Activated T-helper 1 cell treated with anti-CD3 and anti-CD28 coated beads, Interleukin-2, amount 50 U/mL, for 16 hours (primary cell): ENCODE measurements at places on chromosomes 2 and 18.

DNA sequence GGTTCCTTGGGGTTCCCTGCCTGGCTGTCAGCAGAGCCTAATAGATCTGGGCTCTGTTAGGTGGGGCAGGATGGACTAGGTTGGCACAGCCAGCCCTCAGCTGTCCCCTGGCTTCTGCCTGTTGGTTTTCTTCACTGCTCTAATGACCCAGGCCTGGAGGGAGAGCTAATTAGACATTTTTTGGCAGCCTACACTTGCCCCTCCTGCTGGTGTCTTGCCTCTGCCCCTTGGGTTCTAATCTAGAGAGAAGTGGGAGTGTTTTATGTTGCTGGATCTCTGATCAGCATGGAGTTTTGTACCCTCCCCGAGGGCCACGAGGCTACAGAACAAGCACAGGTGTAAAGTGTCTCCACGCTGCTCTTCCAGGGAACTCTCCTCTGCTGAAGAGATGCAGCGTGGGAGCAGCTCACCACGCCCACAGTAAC is 199.4 kb upstream of the RASGRP3 start:
- no peak for DNase-seq

DNA sequence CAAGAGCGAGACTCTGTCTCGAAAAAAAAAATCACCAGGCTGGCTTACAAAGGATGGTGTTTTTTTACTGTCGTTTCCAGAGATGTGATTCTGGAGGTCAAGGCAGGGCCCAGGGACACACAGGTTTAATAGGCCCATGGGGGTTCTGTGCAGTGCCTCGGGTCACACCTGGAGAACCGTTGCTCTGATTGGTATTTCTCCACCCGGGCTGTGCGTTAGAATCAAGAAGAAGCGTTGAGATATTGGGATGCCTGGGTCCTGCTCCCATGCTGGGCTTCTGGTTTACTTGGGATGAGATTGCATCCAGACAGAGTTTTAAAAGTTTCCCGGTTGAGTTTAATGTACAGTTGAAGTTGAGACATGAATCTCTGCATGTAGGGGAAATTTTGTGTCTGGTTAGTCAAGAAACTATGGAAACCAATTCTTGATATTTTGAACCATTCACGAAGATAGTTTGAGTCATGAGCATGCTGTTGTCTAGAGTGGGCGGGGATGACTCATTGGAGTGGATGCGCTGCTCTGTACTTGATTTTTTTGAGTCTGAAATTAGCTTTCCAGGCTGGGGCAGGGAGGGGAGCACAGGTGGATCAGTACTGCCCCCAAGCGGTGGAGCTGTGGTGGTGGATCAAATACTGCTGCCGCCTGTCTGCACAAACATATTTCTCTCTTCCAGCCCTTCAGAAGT is 50.1 kb downstream of the GREB1 start:
- no peak for DNase-seq

- no peak for DNase-seq
These were observed 172.0 kb upstream of the SIX3 start for GRCh38 chr2:44769349-44770011.

DNA sequence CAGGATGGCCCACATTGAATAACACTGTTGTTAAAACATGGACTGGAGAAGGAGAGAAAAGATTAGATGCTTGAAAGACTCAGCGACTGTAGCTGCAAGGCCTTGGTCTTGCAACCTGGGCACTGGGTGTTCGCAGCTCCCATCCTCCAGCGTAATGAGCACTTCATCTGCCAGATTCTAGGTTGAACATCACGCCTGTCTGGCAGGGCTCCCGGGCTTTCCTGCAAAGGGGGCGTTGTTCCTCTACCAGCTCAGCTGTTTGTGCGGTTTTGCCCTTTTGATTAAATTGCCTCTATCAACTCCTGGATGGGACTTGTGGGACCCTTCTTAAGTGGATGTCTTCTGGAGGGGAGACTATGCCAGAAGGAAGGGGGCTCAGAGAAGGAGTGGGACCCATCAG is 215.4 kb downstream of the KLHL29 start:
- DNase-seq = no peak

DNA sequence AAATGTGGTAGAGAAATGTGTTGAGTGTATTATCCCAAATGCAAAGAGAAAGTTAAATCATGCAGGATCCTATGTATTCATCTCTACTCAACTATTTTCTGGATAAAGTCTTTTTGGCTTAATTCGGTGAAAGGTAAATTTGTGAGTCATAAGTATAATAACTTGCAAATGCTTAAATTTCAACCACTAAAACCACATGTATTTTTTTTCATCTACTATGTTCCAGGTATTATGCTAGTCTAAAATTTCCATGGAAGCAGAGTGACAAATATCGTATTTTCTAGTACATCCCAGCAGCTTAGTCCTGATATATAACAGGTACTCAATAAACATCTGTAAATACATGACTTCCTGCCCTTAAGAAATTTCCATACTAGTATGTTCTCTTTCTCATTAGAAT is 6.2 kb downstream of the ALS2 start:
- no peak for DNase-seq

- DNase-seq = no peak
These were observed 697.4 kb downstream of the CBLN2 start for GRCh38 chr18:71846716-71847115.

DNA sequence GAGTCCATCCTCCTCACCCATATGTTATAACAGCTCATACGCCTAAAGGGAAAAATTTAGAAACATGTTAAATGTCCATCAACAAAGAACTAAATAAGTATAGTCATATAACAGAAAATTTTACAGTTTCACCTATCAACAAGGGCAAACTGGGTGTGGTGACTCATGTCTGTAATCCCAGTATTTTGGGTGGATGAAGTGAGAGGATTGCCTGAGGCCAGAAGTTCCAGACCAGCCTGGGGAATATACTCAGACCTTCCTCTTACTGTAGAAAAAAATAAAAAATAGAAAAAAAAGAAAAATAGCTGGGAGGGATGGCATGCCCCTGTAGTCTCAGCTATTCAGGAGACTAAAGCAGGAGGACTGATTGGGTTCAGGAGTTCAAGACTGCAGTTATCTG is 48.3 kb upstream of the GULP1 start:
- DNase-seq = no peak

DNA sequence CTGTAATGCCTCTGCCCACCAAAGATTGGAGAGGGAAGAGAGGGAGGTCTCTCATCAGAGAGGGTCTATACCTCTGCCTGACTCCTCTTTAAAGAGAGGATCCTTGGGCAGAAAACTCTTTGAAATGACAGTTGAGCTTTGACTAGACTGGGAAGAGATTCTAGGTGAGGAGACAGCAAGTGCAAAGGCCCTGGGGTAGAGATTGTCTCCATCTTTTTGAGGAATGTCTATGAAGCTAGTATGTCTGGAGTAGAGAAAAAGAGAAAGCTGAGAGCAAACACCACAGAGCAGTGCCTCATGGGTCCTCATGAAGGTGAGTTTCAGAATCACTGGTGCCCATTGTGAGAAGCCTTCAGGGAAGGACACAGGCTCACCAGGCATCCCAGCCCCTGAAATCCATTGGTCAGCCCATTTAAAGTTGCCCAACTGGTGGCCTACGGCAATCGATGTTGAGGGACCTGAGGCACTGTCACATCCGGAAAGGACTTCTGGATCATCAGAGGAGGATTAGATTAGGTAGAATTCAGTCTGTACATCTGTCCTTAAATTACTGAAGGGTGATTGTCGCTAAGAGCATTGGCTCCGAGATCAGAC is 31.5 kb downstream of the LBH start:
- DNase-seq = no peak

DNA sequence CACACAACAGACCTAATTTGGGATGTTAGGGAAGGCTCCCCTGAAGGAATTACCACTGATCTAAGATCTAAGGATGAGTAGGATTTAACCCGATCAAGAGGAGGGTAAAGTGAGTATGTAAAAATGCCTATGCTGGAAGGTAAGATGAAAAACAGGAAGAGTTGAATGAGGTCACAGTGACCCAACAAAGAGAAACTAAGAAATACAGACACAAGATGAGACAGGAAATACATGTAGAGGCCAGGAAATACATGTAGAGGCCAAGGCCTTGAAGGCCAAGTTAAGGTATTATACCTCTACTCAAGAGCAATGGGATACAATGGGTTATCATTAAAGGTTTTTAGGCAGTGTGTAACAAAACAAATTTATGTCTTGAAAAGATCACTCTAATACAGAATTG is 131.6 kb upstream of the TANK start:
- DNase-seq = no peak

GRCh38 chr2:43676322-43677050 is at the start of gene C1GALT1C1L:
C1GALT1C1L (minus strand) TSS chr2:43676429; CDS start chr2:43676322, 107 bp downstream.
- DNase-seq = peak; percentile 1

- no peak for DNase-seq
These were observed 257.6 kb downstream of the MREG start for GRCh38 chr2:215755641-215756345.

DNA sequence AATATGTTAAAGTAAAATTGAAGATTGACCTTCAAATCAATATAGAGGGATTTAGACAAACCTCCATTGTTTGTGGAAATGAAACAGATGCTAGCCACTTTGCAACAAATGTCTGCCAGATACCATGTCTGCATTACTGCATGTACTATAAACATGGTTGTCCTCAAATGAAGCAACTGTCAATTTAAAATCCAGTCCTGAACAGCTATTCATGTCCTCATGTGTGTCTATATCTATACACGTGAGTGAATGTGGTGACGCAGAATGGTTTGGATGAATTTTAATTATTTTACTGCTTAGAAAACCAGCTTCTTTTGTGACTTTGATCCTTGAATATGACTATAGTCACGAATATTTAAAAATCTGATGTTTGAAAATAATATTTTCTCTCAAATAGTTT is 71.5 kb downstream of the NYAP2 start:
- no peak for DNase-seq
